Psoas muscle (tissue), 8 donors: ENCODE measurements at places on chromosomes 6 and 20. TPM values are rescaled to one million over a fixed set of nuclear protein-coding genes. Genes with fewer than 3 reads are reported as not detected.

The RAET1L gene
- total RNA-seq: not detected

The DUSP15 gene
- not detected for total RNA-seq

The CD24 gene
- total RNA-seq: 1.5 TPM

The GPSM3 gene
- total RNA-seq: 4.0 TPM

The PLA2G7 gene
- total RNA-seq: not detected

The HSPA1B gene
- total RNA-seq: 721 TPM

The NUDT3 gene
- 45.4 TPM for total RNA-seq

The PPARD gene
- total RNA-seq: 39.5 TPM

The RBBP8NL gene
- total RNA-seq: not detected

The GRM1 gene
- total RNA-seq: not detected

The C2 gene
- 5.5 TPM for total RNA-seq

DNA sequence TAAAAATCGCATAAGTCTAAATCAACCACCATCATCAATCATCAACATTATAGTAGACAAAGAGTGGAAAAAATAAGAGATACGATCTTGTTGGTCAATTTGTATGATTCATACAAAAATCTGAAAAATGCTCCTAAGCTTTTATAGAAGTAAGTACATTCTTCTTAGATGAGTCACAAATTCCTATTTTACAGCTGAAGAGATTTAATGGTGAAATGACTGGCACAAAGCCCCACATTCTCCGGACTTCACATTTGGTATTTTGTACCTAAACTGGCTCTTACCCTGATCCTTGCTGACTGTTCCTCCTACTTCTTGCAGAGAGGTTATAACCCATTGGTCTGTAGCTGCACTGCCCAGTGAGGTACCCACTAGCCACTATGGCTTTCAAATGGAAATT lies 29.9 kb upstream of the PREP start:
- DNase-seq: no peak

DNA sequence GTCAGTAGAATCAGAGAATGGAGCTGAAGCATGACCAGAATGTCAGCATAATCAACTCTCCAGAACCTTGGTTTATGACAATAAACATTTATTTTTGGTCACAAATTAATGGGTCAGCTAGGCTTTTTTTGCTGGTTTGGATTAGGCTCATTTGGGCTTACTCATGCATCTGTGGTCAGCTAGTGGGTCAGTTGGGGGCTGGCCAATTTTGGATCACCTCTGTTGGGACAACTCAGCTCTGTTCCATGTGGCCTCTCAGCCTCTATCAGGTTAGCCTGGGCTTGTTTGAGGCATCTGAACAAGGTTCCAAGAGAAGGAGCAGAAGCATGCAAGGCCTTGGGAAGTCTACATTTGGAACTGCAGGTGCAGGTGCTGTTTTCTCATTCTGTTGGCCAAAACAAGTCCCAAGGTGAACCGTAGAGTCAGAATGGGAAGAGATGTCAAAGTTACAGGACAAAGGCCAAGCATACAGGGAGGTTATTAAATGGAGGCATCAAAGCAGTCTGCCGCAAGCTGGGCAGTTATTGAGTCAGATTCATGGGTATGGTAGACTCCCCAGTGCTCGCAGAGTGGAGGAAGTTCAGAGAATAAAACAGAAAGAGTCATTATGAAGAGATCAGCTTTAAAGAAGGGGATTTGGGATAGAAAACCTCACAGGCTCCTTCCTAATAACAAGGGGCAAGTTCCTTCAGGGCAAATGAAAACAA lies 173.0 kb downstream of the PLCB4 start:
- DNase-seq: no peak

- no peak for DNase-seq
These were observed 1.4 kb downstream of the SAMD5 start for GRCh38 chr6:147509891-147510290.

DNA sequence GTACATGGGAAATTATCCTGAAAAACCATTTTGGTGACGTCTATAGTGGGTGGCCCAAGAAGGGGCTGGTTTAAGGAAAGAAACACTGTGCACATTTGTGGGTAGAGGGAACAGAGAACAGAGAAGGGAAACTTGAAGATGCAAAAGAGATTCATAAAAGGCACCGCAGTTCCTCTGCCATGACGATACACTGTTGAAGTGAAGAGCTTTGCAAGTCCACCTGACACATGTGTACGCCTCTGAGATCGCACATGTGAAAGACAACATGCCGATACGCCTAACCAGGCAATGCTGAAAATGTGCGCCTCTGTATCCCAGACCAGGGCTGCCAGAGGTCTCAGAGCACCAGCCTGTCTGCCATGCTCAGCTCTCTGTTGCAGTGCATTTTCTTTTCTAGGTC lies 180.9 kb downstream of the KIF16B start:
- no peak for DNase-seq

GRCh38 chr6:13360671-13361540 lies 32.6 kb upstream of the TBC1D7 start:
- DNase-seq: no peak

DNA sequence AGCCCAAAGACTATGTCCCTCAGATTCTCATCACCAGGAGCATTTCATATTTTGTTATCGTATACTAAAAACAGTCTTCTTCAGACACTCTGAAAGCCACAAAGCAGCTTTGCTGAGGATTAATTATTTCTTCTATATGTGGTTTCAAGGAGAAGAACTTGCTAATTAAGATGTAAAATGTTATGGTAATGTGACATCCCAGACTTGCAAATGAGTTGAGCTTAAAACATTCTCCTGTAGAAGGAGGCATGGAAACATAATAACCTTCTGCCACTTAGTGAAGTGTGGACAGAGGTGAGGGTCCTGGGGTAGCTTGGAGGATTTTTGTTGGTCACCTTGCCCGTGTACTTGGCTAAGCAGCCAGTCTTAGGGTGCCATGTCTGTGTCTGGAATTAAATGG lies 16.7 kb upstream of the MAPRE1 start:
- DNase-seq: no peak

DNA sequence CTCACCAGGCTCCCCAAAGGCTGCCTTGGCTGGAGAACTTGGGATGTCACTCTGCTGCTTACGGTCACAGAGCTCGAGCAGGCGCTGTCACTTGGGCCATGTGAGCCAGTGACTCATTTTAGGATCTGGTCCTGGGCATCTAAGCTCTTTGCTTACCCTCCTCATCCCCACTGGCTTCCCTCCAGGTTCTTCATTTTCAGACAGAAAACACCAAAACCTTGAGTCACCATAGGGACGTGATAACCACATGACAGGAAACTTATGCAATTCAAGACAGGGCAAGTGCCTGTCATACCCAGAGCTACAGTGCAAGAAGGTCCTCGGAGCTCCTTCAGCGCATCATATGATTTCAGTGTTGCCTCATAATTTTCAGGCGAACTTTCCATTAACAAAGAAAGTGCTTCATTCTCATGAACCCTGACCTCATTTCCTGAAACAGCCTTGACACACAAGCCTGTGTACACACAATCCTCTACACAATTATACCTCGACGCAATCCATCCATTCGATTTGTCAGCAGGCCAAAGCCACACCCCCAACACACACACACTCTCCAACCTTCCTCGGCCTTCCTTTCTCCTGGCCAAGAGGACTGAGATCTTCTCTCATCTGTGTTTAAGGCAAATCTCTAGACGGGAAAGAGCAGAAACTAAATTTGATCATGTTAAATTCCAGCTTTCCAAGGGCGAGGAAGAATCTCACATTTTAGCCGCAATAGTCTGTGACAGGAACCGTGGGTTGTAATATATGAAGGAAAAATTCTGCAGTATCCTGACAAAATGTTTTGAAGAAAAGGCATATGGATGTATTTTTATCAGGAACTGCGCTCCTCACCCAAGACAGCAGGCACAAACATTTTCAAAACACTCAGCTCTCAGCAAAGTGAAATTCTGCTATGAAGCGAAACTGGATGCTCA lies 25.3 kb downstream of the TBC1D7 start:
- DNase-seq: peak; percentile 69

GRCh38 chr20:9573335-9574151 lies 59.2 kb downstream of the LAMP5 start:
- no peak for DNase-seq

GRCh38 chr20:47031821-47032220 lies 137.2 kb downstream of the EYA2 start:
- no peak for DNase-seq

DNA sequence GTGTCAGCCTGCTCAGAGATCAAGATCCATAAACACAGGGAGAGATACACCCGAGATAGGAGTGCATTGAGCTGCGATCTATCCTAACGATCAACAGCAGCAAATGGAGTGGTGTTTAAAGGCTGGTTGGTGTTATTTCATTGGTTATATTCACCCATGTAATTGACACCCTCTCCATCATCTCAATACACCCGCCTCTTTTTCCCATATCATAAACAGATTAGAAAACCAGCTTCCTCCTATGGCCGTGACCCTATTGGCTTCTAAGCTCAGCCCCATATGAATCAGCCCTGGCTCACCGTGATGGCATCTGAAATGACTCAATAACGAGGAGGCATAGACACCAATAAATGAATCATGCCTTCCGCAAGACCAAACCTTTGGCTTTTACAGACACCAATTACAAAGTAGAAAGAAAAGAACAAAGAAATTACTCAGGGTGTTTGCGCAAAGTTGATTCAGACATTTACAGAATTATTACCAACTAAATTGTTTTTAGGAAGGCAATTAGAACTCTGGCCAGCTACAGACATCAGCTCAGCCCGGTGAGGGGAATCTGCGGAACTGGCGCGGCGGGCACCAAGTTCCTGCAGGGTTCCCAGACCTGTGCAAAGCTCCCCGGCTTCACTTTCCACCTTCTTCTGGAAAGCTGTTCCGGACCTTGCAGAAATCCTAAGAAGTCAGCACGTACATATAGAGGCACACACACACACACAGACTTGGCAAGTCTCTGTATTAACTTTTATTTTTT lies 11.5 kb downstream of the PMEPA1 start:
- DNase-seq: no peak

- peak; percentile 50 for DNase-seq
These were observed 536 bp upstream of the FNDC1 start for GRCh38 chr6:159168536-159169192.

GRCh38 chr20:62816884-62817873 lies at the start of gene COL9A3:
Gene COL9A3, plus strand, starts transcription at chr20:62817050. Its CDS starts 15 bp downstream, at chr20:62817065.
- no peak for DNase-seq

DNA sequence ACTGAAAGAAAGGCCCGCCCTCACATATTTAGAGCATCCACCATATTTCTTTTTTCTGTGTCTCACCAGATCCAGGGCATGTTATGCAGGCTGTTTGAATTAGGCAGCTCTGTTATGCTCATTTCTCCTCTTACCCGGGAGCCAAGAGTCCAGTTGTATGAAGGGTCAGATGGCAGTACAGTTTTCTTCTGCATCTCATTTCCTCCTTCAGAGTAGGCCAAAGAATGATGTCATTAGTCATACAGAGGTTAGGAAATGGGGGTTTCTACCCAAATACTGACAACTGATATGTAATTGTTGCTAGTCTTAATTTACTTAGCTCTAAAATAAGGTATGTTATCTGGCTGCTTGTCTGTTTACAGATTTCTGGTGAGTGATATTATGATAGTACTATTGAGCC lies 130.8 kb downstream of the SOBP start:
- DNase-seq: no peak

- DNase-seq: peak; percentile 43
These were observed 12.7 kb downstream of the COL9A3 start for GRCh38 chr20:62829231-62830230.

GRCh38 chr6:122838060-122838780 lies 49.2 kb downstream of the SMPDL3A start:
- no peak for DNase-seq

DNA sequence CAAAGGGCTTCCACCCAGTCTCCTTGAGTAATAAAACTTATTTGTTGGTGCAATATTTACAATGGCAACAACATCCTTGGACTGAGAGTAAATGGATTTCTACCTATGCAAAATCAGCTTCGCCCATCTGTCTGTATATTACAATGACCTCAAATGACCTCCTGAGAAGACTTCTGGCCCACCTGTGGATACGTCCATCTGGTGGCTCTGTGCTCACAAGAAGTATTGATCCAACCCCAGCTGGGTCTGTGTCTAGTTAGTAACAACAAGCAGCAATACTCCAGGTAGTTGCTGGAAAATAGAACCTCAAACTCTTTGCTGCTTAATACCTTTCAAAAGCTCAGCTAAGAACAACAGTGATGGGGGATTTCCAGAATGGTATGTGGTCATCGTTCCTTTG lies 34.7 kb upstream of the GSTA4 start:
- DNase-seq: no peak

DNA sequence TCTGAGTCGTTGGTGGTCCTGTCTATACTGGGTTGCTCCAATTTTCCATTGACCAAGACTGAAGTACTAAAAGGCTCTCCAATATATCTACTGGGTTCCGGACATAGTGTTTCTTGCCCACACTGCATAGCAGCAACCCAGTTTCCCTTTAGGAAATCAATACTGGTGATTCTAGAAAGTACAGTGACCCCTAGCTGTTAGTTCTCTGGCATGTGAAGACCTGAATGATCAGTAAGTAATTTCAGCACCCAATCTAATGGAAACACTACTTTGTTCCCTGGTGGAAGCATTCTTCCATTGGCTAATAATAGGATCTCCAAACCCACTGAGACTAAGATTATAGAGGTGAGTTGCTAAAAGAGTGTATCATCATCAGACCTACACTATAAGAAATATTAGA lies 40.8 kb upstream of the STMND1 start:
- no peak for DNase-seq

DNA sequence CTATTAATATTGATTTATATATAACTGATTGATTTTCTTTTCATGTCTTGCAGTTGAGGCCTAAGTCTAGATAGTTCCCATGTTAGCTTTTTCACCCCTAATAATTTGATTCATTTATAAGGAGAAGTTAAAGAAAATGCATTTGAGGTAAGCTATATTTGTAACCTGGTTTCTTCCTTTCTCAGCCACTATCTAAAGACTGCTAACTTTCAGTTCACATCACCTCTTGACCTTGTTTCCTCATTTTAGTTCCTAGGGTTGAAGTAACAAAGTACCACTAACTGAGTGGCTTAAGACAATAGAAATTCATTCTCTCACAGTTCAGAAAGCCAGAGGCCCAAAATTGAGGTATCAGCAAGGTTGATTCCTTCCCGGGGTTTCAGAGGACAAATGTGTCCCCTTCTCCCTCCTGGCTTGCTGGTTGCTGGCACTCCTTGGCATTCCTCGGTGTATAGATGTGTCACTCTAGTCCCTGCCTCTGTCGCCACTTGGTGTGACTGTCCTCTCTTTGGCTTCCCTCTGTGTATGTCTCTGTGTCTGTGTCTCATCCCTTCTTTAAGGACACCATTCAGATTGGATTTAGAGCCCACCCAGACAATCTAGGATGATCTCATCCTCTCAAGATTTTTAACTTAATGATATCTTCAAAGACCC lies 55.9 kb upstream of the C20orf144 start:
- no peak for DNase-seq

DNA sequence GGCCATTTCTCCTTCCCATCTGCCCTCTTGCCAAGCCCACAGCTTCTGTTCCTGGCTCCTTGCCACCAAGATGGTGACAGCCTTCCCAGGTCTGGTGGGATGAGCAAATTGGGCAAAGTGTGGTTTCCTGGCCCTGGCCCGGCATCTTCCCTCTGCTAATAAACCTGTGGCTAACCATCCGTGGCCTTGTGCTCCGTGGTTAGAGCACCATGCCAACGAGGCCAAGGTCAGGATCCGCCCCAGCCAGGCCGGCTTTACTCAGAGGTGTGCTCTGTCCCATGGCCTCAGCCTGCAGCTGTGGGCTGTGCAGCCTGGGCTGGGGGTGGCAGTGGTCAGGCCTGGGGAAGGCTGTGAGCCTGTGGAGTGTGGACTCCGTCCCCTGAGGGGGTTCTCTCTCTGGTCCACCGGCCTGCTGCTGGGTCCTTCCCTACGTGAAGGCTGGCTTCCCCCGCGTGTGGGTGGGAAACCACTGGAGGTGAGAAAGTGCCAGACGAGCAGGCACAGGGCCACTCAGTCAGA lies 117.4 kb downstream of the VEGFA start:
- DNase-seq: no peak

GRCh38 chr20:20690676-20691476 lies 21.6 kb downstream of the RALGAPA2 start:
- no peak for DNase-seq
